ENCODE measurements at places on chromosomes 5 and 9. TPM values are rescaled to one million over a fixed set of nuclear protein-coding genes. Genes with fewer than 3 reads are reported as not detected.

The GABRG2 gene
- not detected for polyA plus RNA-seq

The LOX gene
- polyA plus RNA-seq: 1.8 TPM

- no peak overlapping the region for H3K27ac ChIP-seq
- H3K36me3 ChIP-seq: no peaks in the 10 kb centered on the region
Measured at GRCh38 chr5:169950333-169950732, 30.0 kb downstream of the INSYN2B start.

DNA sequence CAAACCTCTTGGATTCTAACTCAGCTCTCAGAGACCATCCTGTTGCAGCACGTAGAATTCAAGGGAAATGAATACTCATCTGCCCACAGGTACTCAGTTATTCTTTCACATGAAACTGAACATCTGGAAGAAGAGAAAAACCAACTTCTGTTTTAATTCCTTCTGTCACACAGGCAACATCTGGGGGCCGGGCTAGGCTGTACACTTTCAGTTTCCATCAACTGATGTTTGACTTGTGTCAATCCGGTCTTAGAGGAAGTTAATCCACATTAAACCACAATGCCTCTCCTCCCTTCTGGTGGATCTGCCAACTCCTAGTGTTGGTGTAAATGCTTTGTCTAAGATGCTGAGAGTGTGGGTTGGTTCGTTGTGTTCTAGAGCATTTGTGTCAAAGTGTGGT is 17.6 kb downstream of the DMRT3 start:
- no peak for DNase-seq
- H3K27ac ChIP-seq: no peak overlapping the region
- H3K4me1 ChIP-seq: no peaks in the 10 kb centered on the region
- peaks cover 39% of the 10 kb centered on the region for H3K27me3 ChIP-seq
- no peaks in the 10 kb centered on the region for H3K36me3 ChIP-seq

DNA sequence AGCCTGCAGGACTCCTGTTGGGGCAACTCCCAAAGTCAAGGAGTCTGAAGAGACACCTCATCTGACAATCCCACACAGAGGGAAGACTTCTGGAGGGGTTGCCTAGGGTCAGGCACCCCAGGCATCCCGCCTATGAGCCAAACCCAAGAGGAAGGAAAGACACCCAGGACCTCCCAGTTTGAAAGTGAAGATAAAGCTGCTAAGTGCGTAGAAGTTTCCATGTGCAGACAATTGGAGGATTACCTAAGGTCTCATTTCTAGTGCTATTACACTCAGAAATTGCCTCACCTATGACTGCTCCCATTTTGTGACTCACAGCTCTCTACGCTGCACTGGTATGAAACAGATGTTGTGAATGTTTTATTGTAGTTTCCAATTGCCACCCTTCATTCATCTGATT is 322.9 kb downstream of the SLIT3 start:
- H3K27ac ChIP-seq: no peak overlapping the region
- no peaks in the 10 kb centered on the region for H3K27me3 ChIP-seq
- peaks cover 24% of the 10 kb centered on the region for H3K4me1 ChIP-seq
- no peaks in the 10 kb centered on the region for H3K36me3 ChIP-seq
- DNase-seq: no peak
- no peak overlapping the region for H3K4me3 ChIP-seq

The SH2D3C gene
- polyA plus RNA-seq: 1.4 TPM

DNA sequence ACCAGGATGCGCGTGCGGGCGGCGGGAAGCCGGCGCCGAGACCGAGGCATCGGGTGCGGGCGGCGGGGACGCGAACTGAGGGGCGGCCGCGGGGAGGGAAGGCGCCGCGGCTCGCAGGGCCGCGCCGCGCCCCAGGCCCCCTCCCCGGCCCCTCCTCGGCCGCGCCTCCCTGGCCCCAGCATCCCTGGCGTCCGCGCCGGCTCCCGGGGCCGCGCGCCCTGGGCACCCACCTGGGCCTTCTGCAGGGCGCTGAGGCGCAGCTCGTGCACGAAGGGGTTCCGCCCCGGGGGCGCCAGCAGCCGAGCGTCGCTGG is 324 bp downstream of the LPCAT1 start:
- DNase-seq: no peak
- H3K4me1 ChIP-seq: peaks cover 25% of the 10 kb centered on the region
- peak overlapping the region; percentile 92 for H3K27ac ChIP-seq
- no peaks in the 10 kb centered on the region for H3K36me3 ChIP-seq

DNA sequence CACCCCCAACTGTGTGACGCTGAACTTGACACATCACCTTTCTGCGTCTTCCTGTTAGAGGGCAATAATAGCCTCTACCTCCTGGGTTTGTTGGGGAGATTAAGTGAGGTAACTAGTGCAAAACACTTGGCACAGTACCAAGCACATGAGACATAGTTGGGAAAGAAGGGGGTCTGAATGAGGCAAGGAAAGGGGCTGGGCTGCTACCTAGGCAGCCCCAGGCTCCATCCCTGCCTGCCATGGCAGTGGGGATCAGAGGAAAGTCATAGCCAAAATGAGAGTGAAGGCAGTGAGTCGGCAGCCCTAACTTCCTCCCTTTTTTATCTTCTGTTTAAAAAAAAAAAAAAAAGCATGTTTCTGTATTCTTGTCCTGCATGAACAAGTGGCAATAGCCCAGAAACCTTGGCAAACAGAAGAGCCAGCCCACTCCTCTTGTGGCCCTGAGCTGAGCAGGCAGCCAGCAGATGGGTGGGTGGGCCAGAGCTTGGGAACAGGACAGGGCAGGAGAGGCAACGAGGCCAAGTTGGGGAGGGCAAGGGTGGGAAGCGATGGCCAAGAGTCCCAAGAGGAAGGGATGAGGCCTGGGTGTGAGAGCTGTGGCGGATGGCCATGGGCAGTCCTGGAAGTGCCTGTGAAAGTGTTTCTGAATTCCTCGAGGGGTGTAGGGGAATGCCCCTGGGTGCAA is 11.4 kb downstream of the CAMK2A start:
- no peak overlapping the region for H3K27ac ChIP-seq
- DNase-seq: no peak
- no peaks in the 10 kb centered on the region for H3K27me3 ChIP-seq
- no peaks in the 10 kb centered on the region for H3K36me3 ChIP-seq
- H3K4me1 ChIP-seq: no peaks in the 10 kb centered on the region
- no peak overlapping the region for H3K4me3 ChIP-seq

The MARCOL gene
- not detected for polyA plus RNA-seq

The SPINK6 gene
- polyA plus RNA-seq: not detected

DNA sequence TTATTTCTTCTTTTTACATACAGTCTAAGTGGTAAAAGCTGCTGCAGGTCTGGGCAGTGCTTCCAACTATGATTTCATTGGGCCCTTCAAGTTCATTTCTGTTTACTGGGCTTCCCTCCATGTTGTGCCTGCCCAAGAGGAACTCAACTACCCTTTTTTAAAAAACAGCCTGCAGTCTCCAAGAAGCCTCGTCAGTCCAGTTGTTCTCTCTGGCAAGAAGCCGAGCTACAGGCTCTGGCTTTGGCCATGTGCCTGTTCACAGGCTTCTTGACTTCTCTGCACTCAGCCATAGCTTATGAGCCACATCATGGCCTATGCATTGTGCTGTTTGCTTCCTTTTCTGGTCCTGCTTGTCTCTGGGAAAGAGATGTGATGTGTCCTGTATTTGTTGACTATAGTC is 119.7 kb upstream of the PJA2 start:
- H3K27me3 ChIP-seq: no peaks in the 10 kb centered on the region
- no peak overlapping the region for H3K4me3 ChIP-seq
- DNase-seq: no peak
- no peaks in the 10 kb centered on the region for H3K36me3 ChIP-seq
- no peaks in the 10 kb centered on the region for H3K4me1 ChIP-seq

DNA sequence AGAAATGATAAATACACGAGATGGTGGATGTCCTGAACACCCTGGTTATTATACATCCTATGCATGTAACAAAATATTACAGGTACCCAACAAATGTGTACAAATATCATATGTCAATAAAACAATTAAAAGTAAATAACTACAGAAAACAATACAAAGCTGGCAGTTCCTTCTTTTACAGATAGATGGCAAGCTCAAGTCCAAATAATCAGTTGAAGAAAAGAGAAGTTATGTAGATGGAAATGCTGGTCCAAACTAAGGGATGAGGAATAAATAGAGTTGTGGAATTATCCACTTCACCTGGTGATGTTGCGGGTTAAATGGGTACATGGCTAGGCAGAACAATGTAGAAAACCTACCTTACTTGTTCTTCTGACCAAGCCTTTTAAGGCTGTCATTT is 79.4 kb downstream of the PALM2AKAP2 start:
- DNase-seq: no peak
- no peak overlapping the region for H3K27ac ChIP-seq
- H3K4me3 ChIP-seq: no peak overlapping the region
- H3K27me3 ChIP-seq: no peaks in the 10 kb centered on the region
- no peaks in the 10 kb centered on the region for H3K36me3 ChIP-seq

DNA sequence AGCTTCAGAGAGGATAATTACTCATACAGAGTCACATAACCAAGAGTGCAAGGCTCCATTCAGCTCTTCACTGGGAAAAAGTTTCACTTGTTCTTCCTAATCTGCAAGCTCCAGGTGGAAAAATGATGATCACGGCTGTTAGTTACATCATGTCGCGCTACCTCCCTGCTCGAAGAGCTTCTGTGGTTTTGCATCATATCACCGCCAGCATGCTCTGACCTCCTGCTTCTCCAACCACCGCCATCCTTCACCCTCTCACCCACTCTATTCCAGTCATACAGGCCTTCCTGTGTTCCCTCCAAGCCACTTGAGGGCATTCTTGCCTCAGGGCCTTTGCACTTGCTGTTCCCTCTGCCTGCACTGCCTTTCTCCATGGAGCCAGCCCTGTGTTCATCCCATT is 47.1 kb downstream of the COL27A1 start:
- no peak overlapping the region for H3K4me3 ChIP-seq
- DNase-seq: no peak
- H3K27ac ChIP-seq: no peak overlapping the region
- H3K27me3 ChIP-seq: no peaks in the 10 kb centered on the region
- H3K36me3 ChIP-seq: no peaks in the 10 kb centered on the region

DNA sequence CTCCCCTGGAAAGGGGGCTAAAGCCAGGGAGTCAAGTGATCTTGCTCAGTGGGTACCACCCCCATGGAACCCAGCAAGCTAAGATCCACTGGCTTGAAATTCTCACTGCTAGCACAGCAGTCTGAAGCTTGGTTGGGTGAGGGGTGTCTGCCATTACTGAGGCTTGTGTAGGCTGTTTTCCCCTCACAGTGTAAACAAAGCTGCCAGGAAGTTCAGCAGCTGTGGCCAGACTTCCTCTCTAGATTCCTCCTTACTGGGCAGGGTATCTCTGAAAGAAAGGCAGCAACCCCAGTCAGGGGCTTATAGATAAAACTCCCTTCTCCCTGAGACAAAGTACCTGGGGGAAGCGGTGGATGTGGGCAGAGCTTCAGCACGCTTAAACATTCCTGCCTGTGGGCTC is 17.1 kb upstream of the EPB41L4A start:
- no peaks in the 10 kb centered on the region for H3K36me3 ChIP-seq
- H3K27ac ChIP-seq: no peak overlapping the region
- no peak overlapping the region for H3K4me3 ChIP-seq
- no peaks in the 10 kb centered on the region for H3K27me3 ChIP-seq
- H3K4me1 ChIP-seq: no peaks in the 10 kb centered on the region
- DNase-seq: no peak

DNA sequence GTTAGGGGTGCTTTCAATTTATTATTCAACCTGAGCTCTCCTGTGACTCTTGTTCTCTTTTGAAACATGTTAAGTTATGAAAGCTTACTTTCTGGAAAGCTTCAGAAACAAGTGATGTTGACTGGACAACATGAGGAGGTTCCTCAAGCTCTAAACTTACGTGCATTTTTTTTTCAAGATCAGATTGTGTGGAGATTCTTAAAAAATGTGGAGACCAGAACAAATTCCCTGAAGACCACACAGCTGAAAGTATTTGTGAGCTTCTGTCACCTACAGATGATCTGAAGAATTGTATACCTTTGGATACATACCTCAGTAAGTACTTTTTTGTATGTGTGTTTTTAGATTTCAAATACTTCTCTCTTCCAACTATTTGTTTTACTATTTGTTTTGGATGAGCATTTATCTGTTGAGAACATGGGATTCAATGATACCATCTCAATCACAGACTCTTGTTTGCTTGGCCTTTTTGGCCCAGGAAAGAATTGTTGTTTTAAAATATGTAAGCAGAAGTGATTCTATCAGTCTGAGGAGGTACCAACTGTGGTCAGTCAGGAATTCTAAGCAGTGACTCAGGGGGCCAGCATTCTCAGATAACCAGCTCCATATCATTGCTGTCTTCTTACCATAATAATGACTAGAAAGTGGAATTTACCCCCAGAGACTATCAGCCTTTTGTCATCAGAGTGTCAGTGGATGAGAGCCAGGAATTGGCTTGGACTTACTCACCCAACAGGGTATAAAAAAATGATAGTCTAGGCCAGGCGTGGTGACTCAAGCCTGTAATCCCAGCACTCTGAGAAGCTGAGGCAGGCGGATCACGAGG is 34.4 kb upstream of the GLIPR2 start:
- no peak overlapping the region for H3K27ac ChIP-seq
- H3K4me3 ChIP-seq: no peak overlapping the region
- no peaks in the 10 kb centered on the region for H3K4me1 ChIP-seq
- no peaks in the 10 kb centered on the region for H3K27me3 ChIP-seq
- no peaks in the 10 kb centered on the region for H3K36me3 ChIP-seq

The SPATA31E1 gene
- polyA plus RNA-seq: not detected

DNA sequence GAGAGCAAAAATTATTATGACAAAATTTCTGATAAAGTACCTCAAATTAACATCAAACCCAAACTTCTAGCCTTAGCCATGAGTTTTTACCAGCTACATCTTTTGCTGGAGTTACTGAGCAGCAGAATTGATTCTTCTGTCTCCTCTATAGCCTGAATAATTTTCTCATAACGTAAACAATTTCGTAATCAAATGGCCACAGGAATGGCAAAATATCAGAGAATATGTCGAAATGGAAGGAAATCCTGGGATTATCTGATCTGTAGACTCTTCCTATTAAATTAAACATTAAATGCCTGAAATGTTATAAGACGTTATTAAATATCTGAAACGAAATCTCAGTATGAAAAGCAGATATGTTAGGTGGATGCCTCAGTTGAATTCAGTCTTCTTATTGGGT is 41.1 kb downstream of the LURAP1L start:
- no peak for DNase-seq
- no peaks in the 10 kb centered on the region for H3K36me3 ChIP-seq
- peak overlapping the region; percentile 85 for H3K27ac ChIP-seq
- H3K27me3 ChIP-seq: no peaks in the 10 kb centered on the region
- no peak overlapping the region for H3K4me3 ChIP-seq

The TMEFF1 gene
- polyA plus RNA-seq: not detected

The BNC2 gene
- polyA plus RNA-seq: 0.23 TPM

- peaks cover 19% of the 10 kb centered on the region for H3K4me1 ChIP-seq
- H3K4me3 ChIP-seq: no peak overlapping the region
- H3K27ac ChIP-seq: no peak overlapping the region
- no peaks in the 10 kb centered on the region for H3K36me3 ChIP-seq
Measured at GRCh38 chr5:119309326-119309725, 46.5 kb upstream of the TNFAIP8 start.

The PCDHGA4 gene
- not detected for polyA plus RNA-seq

GRCh38 chr9:73133022-73133651 is 18.5 kb upstream of the ANXA1 start:
- H3K4me3 ChIP-seq: peak overlapping the region; percentile 47
- H3K4me1 ChIP-seq: no peaks in the 10 kb centered on the region
- no peaks in the 10 kb centered on the region for H3K36me3 ChIP-seq
- H3K27me3 ChIP-seq: no peaks in the 10 kb centered on the region

GRCh38 chr5:82793808-82794419 is 283.3 kb downstream of the TMEM167A start:
- no peaks in the 10 kb centered on the region for H3K27me3 ChIP-seq
- no peak for DNase-seq
- no peak overlapping the region for H3K4me3 ChIP-seq
- H3K4me1 ChIP-seq: no peaks in the 10 kb centered on the region
- no peaks in the 10 kb centered on the region for H3K36me3 ChIP-seq

GRCh38 chr9:89983411-89983810 is 378.6 kb downstream of the GADD45G start:
- H3K27ac ChIP-seq: no peak overlapping the region
- H3K4me1 ChIP-seq: no peaks in the 10 kb centered on the region
- no peak for DNase-seq
- no peaks in the 10 kb centered on the region for H3K27me3 ChIP-seq
- H3K36me3 ChIP-seq: no peaks in the 10 kb centered on the region
- no peak overlapping the region for H3K4me3 ChIP-seq

The NEUROG1 gene
- polyA plus RNA-seq: not detected
